Karpas-422 (cell line): ENCODE measurements at places on chromosomes 2 and 18. TPM values are rescaled to one million over a fixed set of nuclear protein-coding genes. Genes with fewer than 3 reads are reported as not detected.

DNA sequence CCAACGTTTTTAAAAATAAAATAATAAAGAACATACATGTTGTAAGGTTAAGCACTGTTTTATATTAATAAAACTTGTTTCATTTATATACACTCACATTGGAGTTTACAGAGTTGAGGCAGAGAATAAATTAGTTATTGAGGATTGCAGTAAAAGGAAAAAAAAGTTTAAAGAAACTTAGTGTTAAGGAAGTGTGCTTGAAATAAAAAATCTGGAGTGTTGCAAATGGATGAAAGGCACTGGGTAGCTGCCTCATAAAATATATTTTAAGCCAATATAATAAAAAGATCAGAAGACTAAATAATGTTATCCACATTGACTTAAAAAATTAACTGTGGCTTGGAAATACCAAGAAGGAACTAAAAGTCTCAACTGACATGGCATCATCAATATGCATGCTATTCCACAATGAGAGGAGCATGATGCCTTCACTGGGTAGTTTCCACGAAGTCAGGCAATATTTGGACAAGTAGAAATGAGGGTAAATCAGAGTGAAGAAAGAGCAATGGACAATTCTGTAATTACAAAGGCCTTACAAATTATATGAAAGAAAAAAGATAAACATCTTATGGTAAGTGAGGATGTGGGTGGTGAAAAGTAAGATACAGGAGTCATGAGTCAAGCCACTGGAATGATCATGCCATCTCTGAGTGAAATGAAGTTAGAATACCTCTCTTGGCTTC, 2.5 kb downstream of the GALNT3 start:
- no peak for DNase-seq

ATP6V1C2 gene
- not detected in 2 replicates for total RNA-seq

KIDINS220 gene
- total RNA-seq, result 21.2 and 26.8 TPM in 2 replicates

DNA sequence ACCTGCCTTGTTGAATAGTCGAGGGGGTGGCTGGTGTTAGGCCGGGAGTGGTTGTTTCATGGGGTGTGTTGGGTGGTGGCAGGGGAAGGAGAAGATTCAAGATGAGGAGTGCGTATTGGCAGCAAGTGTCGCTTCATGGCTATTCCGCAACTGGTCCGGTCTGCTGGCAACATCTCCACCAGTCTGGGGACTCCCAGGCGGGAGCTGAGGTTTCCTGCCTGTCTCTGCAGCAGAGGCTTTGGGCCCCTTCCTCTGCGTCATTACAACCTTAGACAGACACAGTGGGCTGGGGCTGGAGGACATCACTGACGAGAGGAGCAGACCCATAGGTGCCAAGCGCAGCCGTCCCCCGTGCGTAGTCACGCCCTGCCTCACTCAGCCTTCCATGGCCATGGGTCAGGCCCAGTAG, 64.0 kb upstream of the MCFD2 start:
- DNase-seq, result peak; percentile 65

DNA sequence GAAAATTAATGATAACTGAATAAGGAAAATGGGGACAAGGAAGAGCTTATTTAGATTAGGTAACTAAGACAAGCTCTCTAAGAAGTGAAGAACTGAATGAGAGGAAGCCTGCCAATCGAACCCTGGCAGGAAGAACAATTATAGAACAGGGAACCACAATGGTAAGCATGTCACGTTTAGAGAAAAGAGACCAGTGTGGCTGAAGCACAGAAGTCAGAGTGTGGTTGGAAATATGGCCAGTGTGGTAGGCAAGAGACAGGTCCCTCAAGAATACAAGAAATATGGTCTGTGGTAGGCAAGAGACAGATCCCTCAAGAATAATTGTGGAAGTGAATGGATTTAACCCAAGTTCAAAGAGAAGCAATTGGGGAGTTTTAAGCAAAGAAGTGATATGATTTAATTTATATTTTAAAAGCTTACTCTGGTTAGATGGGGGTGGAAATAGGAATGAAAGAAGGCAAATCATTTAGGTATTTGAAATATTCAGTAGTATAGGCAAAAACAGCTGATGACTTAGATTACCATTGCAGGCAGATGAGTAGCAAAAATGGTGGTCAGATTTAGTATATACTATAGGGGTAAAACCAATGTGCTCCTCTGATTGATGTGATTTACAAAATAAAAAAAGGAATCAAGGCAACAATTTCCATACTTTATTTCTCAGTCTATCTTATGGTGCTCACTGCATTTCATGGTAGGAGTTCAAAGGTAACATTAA, 38.8 kb upstream of the ERMN start:
- no peak for DNase-seq

GRCh38 chr18:7603259-7604000, 36.3 kb downstream of the PTPRM start:
- no peak for DNase-seq

DNA sequence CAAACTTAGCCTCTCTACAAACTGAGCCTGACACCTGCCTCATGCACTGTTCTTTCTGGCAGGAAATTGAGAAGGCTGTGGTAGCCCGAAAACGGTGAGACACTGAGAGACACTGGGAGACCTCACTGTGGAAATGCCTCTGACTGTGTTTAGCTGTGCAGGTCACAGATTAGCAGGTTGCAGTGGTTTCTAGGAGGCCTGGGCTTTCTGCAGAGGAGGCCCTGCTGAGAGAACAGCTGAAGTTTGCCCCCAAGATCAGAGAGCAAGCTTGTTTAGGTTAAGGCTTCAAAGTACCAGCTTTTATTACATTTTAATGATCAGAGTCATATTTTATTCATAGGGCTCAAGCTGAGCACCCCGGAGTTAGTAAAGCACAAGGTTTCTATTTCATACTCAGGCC, 68.7 kb upstream of the LYPD6 start:
- DNase-seq, result no peak

DNA sequence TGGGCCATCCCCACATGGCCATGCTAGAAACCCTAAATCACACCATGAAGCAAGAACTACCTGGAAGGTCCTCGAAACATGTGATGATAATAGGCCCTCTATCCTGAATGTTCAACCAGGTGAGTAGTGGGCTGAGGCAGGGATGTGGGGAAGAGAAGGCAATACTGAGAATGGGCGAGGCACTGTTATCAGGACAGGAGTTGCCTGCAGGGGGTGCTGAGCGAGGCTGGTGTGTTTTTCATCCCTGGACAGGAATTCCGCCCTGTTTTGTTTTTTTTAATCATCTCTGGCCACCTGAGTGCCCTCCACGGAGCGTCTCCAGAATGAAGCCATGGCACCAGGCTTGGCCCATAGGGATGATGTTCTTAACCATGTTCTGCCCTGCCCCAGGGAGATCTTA, 103.0 kb upstream of the SOX11 start:
- DNase-seq, result no peak

DNA sequence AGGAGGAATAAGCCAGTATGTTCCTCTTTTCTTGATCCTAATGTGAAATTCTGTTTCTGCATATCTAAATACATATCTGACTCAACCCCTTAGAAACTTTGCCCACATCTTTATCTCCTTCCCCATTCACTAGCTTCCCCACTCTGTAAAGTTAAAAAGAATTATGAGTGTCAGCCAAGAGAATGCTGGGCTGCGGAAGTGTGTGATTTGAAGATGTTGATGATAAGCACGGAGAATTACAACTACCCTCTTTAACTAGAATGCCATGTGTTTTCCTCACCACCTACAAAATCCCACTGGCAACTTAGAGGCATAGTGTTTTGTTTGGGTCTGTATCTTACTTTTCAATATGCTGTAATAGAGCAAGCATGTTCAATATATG, 490.4 kb upstream of the FANCL start:
- no peak for DNase-seq

DNA sequence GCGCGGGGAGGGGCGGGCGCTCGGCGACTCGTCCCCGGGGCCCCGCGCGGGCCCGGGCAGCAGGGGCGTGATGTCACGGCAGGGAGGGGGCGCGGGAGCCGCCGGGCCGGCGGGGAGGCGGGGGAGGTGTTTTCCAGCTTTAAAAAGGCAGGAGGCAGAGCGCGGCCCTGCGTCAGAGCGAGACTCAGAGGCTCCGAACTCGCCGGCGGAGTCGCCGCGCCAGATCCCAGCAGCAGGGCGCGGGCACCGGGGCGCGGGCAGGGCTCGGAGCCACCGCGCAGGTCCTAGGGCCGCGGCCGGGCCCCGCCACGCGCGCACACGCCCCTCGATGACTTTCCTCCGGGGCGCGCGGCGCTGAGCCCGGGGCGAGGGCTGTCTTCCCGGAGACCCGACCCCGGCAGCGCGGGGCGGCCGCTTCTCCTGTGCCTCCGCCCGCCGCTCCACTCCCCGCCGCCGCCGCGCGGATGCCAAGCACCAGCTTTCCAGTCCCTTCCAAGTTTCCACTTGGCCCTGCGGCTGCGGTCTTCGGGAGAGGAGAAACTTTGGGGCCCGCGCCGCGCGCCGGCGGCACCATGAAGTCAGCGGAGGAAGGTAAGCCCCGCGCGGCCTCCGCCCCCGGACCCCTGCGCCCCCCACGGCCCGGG, at the start of gene NFATC1:
NFATC1 (plus strand) TSS at position 170 of the 644 bp plus-strand sequence; CDS start at position 465, 295 bp downstream.
- peak; percentile 91 for DNase-seq

GRCh38 chr2:119208791-119209203, 14.8 kb upstream of the STEAP3 start:
- DNase-seq, result no peak

MYO3B gene
- total RNA-seq, result 4.4 and 5.0 TPM in 2 replicates

- peak; percentile 21 for DNase-seq
Measured at GRCh38 chr2:147420517-147420916, 424.3 kb upstream of the ACVR2A start.

OR6B2 gene
- not detected in 2 replicates for total RNA-seq

DNA sequence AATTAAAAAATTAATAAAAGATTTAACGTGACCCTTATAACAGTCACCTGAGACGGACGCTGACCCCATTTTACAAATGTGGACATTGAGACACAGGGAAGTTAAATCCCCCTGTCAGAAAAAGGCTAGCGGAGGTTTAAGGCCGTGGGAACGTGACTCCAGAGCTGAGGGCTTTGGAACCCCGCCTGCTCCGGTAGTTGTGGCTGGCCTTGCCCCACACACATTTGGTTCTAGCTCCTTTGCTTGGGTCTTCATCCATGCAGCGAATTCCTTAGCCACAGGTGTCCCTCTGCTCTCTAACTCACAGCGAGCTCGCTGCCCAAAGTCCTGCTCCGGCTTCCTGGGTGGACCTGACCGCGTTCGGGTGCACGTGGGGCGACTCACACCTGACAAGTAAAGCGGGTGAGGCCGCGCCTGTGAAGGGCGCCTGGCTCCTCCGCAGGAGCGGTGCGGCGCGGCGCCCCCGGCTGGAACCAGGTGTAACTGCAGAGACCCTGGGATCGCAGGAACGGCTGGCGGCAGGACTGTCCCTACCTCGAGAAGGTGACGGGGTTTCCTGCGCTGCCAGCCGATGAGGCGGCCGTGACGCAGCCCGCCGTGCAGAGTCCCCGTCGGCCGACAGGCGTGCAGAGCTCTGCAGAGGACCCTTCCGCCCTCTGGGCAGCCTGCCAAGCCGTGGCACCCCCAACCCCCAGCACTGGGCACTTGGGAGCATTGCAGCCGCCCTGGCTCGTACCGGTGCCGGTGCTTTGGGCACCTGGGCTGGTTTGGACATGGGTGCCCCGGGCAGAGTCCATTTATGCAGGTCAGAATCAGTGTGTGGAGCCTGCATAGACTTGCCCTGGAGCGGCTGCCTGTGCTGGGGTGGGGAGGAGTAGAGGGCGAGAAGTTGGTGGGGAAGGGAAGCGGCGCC, 2.4 kb upstream of the PROC start:
- peak; percentile 86 for DNase-seq

- no peak for DNase-seq
Measured at GRCh38 chr2:98801921-98802321, 71.0 kb upstream of the MGAT4A start.

DUSP2 gene
- total RNA-seq, result 25.1 and 45.2 TPM in 2 replicates

PRSS56 gene
- total RNA-seq, result not detected in 2 replicates

DNA sequence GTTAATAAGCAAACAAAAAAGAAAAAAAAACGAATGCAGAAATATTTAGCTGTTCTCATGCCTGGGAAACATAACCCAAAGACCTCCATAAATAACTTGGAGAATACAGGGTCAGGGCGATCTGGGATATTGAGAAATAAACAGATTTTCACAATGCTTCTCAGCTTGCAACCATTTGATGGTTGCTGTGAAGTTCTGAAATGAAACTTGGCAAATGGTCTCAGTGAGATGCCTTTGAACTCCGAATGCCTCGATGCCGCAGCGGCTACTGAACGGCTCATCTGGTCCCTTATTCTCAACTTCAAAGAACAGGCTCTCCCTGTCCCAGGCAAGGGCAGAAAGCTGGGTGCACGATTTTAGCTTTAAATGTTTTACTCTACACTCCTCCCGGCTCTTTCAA, 78.1 kb downstream of the ZNF516 start:
- DNase-seq, result no peak

- no peak for DNase-seq
Measured at GRCh38 chr2:11775384-11775783, 29.0 kb downstream of the LPIN1 start.

SERPINB12 gene
- total RNA-seq, result not detected in 2 replicates

- DNase-seq, result no peak
Measured at GRCh38 chr2:65429786-65430602, 2.4 kb downstream of the SPRED2 start.

DNA sequence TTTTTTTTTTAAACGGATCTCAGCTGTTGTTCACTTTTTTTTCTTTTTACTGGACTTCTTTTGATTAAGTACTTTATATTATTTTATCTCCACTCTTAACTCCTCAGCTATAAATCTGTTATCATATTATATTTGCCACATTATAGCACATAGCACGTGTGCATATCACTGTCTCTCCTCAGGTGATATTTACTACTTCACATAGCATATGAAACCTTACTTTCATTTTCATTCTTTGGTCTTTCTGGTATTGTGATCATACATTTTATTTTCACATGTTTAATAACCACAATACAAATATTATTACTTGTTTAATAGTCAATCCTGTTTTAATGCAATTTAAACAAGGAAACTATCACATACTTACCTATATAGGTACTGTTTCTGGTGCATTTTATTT, 993.1 kb upstream of the TMEFF2 start:
- DNase-seq, result no peak

FBXO11 gene
- 63.5 and 104 TPM in 2 replicates for total RNA-seq

DNA sequence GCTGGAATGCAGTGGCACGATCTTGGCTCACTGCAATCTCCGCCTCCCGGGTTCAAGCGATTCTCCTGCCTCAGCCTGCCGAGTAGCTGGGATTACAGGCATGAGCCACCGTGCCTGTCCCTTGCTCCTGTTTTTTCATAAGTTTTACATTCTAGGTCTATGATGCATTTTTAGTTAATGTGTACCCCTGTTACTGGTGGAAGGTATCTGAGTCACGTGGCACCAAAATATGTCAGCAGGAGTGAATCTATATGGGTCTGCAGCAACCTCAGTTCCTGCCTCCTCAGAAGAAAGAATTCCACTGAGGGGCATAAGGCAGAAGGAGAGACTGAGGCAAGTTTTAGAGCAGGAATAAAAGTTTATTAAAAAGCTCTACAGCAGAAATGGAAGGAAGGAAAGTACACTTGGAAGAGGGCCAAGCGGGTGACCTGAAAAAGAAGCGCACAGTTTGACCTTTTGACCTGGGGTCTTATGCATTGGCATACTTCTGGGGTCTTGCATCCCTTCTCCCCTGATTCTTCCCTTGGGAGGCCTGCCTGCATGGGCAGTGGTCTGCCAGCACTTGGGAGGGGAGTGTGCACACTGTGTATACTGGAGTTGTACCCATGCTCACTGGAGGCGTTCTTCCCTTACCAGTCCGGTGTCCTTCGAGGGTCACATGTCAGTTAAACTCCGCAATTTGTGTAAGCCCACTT, 1.1 kb upstream of the MFSD2B start:
- DNase-seq, result no peak

- no peak for DNase-seq
Measured at GRCh38 chr18:7236072-7236471, 5.2 kb downstream of the LRRC30 start.

GRCh38 chr18:76378526-76379215, 116.4 kb downstream of the ZNF516 start:
- no peak for DNase-seq

- DNase-seq, result no peak
Measured at GRCh38 chr18:25167612-25168410, 184.2 kb downstream of the ZNF521 start.

REG1A gene
- not detected in 2 replicates for total RNA-seq
